Upper lobe of right lung (tissue), 1 donor: ENCODE measurements at places on chromosomes 6 and 20. TPM values are rescaled to one million over a fixed set of nuclear protein-coding genes. Genes with fewer than 3 reads are reported as not detected.

DNA sequence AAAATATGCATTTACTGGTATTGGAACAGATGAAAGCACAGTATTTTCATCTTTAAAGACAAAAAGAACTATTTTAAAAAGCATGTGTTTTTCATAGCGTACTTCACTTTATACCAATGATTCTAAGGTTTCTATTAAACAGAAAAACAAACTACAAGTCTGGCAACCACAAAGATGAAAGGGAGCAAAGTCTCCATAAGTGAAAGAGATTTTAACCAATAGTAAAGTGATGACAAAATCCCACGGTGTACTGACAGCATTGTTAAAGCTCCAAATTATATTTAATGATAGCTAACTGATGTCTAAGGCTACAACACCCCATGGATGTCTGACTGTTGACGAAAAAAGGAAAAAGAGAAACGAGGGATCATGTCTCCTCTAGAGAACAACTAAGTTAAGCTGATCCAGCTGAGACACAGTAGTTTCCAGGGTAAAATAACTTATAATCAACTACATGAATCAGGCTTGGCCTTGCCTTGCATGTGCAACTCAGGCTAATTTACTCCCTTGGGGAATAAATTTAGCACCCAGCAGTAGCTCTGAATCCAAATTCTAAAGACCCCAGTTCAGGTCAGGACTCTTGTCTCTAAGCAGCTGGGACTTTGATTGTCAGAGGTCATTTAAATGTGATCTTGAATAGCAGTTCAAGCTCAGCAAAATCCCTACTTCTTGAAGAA, 56.0 kb upstream of the TAB2 start:
- no peaks in the 10 kb centered on the region for H3K27me3 ChIP-seq
- H3K4me1 ChIP-seq: no peaks in the 10 kb centered on the region
- no peak overlapping the region for H3K27ac ChIP-seq

DNA sequence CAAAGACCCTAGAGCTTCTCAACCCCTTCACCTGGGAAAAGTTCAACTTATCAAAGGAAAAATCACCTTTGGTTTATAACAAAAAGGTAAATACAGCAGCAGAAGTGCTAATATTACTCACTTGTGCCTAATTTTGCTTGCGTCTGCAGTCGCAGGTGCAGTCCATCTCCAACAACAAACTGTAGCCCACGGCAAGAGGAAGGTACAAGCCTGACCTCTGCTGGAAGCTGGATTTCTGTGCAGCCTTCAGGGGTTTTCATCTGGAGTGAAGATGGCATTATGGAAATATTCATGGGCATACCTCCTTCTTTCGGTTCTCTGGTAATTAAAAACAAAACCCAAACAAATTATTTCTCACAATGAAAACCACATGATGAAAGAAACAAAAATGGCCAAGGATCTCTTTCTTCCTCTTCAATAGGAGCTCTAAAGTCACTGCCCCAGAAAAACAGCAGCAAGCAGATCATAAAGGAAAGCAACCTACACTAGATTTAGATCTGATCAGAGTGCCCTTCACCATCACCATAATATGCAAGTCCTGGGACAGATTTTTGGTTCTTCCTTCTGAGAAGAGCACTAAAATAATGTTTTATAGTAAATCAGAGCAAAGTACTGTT, 7.8 kb downstream of the UBE3D start:
- H3K36me3 ChIP-seq: no peaks in the 10 kb centered on the region
- H3K27me3 ChIP-seq: no peaks in the 10 kb centered on the region
- no peak overlapping the region for H3K4me3 ChIP-seq
- no peak overlapping the region for H3K27ac ChIP-seq
- DNase-seq: no peak

- DNase-seq: no peak
- peaks cover 12% of the 10 kb centered on the region for H3K4me1 ChIP-seq
- no peaks in the 10 kb centered on the region for H3K36me3 ChIP-seq
- no peaks in the 10 kb centered on the region for H3K27me3 ChIP-seq
- no peak overlapping the region for H3K27ac ChIP-seq
These were observed 287.0 kb upstream of the STXBP5 start for GRCh38 chr6:146917182-146917581.

- no peaks in the 10 kb centered on the region for H3K4me1 ChIP-seq
- H3K27me3 ChIP-seq: no peaks in the 10 kb centered on the region
- H3K36me3 ChIP-seq: peaks cover 20% of the 10 kb centered on the region
- H3K27ac ChIP-seq: no peak overlapping the region
- no peak overlapping the region for H3K4me3 ChIP-seq
- DNase-seq: no peak
These were observed 84.3 kb downstream of the CTNNBL1 start for GRCh38 chr20:37777988-37778659.

- no peaks in the 10 kb centered on the region for H3K36me3 ChIP-seq
- no peak for DNase-seq
- H3K4me1 ChIP-seq: no peaks in the 10 kb centered on the region
- no peak overlapping the region for H3K4me3 ChIP-seq
These were observed 9.3 kb upstream of the RNGTT start for GRCh38 chr6:88972504-88973423.

GRCh38 chr6:971981-972640, 279.2 kb upstream of the EXOC2 start:
- H3K27ac ChIP-seq: no peak overlapping the region
- DNase-seq: no peak
- H3K36me3 ChIP-seq: no peaks in the 10 kb centered on the region
- no peak overlapping the region for H3K4me3 ChIP-seq
- no peaks in the 10 kb centered on the region for H3K4me1 ChIP-seq

DNA sequence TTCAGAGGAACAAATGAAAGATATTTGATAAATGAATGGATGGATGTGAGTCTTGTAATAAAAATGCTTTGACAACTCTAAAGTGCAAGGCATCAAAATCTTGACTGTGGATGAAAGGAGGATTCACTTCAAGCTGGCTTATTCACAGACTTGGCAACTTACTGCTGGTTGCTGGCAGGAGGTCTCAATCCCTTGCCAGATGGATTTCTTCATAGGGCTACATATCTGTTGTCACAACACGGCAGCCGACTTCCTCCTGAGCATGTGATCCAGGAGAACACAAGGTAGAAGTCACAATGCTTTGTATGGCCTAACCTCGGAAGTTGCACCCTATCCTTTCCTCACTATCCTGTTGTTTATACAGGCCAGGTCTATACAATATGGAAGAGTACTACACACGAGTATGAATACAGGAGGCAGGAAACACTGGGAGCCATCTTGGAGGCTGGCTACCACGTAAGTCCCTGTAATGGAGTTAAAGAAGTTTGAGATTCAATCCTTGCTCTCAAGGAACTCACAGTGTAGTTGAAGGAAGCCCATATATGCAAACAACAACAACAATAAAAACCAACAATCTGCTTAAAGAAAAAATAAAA, 97.9 kb downstream of the ID4 start:
- DNase-seq: no peak
- H3K4me1 ChIP-seq: no peaks in the 10 kb centered on the region
- H3K36me3 ChIP-seq: no peaks in the 10 kb centered on the region
- no peak overlapping the region for H3K27ac ChIP-seq

DNA sequence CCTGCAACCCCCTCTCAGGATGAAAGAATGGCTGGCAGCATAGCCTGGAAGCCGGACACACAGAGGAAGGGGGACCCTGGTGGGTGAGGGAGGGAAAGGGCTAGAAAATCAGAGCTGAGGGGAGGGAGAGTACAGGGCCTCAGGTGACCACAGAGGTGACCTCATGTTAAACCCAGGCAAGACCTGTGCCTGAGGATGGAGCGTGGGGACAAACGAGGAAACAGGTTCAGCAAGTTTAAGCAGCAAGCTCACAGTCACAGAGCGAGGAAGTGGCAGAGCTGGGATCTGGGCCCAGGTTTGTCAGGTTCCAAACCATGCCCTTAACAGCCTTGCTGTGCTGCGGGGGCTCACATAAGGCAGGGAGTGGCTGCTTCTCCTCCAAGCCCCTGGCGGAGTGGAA, 4.0 kb upstream of the BPI start:
- peaks cover 20% of the 10 kb centered on the region for H3K4me1 ChIP-seq
- peaks cover 5% of the 10 kb centered on the region for H3K27me3 ChIP-seq
- H3K4me3 ChIP-seq: no peak overlapping the region
- peak overlapping the region; percentile 69 for H3K27ac ChIP-seq
- no peaks in the 10 kb centered on the region for H3K36me3 ChIP-seq

- H3K4me1 ChIP-seq: peaks cover 33% of the 10 kb centered on the region
- no peaks in the 10 kb centered on the region for H3K36me3 ChIP-seq
- H3K4me3 ChIP-seq: peak overlapping the region; percentile 48
- no peak for DNase-seq
- peaks cover 100% of the 10 kb centered on the region for H3K27me3 ChIP-seq
These were observed 708 bp downstream of the NRN1 start for GRCh38 chr6:6006006-6006427.

DNA sequence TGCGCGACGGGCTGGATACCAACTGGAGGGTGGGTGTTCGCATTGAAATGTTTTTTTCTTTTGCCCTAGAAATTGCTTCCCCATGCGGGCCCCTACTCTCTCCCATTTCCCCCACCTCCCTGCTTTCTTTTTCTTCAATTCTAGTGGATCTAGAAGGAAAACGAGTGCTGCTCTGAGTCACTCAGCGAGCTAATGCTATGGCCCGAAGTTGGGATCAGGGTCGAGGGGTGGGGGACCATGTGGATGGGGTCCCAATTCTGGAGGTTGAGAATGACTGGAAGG, 71.5 kb downstream of the SOX4 start:
- no peak overlapping the region for H3K27ac ChIP-seq
- no peak for DNase-seq
- H3K4me3 ChIP-seq: peak overlapping the region; percentile 56
- H3K4me1 ChIP-seq: peaks cover 28% of the 10 kb centered on the region

DNA sequence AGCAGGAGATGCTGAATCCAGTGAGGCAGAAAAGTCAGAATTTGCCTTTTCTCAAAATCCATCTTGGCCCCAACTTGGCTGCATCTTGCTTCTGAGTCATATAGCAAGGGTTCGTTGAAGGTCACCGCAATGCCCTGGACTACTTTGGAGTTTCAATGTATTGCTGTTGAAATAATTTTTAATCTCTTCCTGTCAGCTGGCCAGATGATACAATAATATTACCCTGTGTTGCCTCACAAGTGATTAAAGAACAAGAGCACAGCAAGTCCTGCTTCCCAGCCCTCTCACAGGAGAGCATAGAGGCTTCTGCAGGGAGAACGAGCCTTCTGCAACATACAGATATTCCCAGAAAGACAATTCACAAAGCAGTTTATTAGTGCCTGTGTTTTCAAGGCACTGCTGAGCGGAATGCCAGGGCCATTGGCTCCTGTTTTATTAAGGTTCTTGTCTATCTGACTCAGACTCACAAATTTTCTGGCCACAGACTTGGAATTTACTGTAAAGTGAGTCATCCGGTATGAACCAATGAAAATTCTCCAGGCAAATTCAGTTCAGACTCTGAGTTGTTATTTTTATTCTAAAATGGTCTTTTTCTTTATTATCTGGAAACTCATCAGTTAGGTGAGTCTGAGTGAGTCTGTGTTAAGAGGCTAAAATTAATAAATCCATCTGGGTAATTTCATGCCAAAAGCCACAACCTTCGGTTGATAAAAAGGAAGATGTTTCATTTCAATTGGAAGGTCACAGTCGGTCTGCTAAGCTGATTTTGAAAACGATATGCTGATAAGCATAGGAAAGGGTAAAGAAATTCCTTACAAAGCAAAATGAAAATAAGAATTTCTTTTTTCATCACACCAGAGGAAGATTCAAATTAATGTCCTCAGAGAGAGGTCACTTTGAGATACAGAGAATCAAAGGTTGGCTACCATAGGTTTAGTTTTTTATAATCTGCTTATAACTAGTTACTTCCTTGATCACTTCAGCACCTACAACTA, 289.4 kb upstream of the STXBP5 start:
- H3K27ac ChIP-seq: peak overlapping the region; percentile 74
- H3K36me3 ChIP-seq: no peaks in the 10 kb centered on the region
- H3K4me1 ChIP-seq: peaks cover 12% of the 10 kb centered on the region

- peak; percentile 76 for DNase-seq
- H3K4me3 ChIP-seq: peak within 1 kb of the TSS; percentile 60
- peak within 1 kb of the TSS; percentile 51 for H3K27ac ChIP-seq
- no peaks in the 10 kb centered on the region for H3K36me3 ChIP-seq
- H3K27me3 ChIP-seq: peaks cover 4% of the 10 kb centered on the region
- H3K4me1 ChIP-seq: peaks cover 17% of the 10 kb centered on the region
These were observed at the start of gene SLC24A3 for GRCh38 chr20:19212469-19212815. TSS of gene SLC24A3 (plus strand) at chr20:19212642.

GRCh38 chr6:167507376-167507945, 182.6 kb downstream of the TTLL2 start:
- DNase-seq: no peak
- H3K27ac ChIP-seq: no peak overlapping the region
- no peak overlapping the region for H3K4me3 ChIP-seq
- H3K4me1 ChIP-seq: no peaks in the 10 kb centered on the region
- no peaks in the 10 kb centered on the region for H3K27me3 ChIP-seq

DNA sequence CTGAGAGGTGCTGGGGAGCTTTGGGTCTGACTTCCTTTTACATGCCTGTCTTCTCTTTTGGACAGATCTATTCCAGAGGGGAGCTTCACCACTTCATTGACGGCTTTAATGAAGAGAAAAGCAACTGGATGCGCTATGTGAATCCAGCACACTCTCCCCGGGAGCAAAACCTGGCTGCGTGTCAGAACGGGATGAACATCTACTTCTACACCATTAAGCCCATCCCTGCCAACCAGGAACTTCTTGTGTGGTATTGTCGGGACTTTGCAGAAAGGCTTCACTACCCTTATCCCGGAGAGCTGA, 13.1 kb downstream of the PRDM1 start:
- peak overlapping the region; percentile 83 for H3K27ac ChIP-seq
- peaks cover 32% of the 10 kb centered on the region for H3K4me1 ChIP-seq
- H3K27me3 ChIP-seq: peaks cover 27% of the 10 kb centered on the region
- H3K4me3 ChIP-seq: peak overlapping the region; percentile 51

GRCh38 chr6:12343440-12344162, 53.4 kb downstream of the EDN1 start:
- no peak overlapping the region for H3K27ac ChIP-seq
- H3K4me1 ChIP-seq: peaks cover 4% of the 10 kb centered on the region
- no peaks in the 10 kb centered on the region for H3K27me3 ChIP-seq
- no peaks in the 10 kb centered on the region for H3K36me3 ChIP-seq
- no peak for DNase-seq

DNA sequence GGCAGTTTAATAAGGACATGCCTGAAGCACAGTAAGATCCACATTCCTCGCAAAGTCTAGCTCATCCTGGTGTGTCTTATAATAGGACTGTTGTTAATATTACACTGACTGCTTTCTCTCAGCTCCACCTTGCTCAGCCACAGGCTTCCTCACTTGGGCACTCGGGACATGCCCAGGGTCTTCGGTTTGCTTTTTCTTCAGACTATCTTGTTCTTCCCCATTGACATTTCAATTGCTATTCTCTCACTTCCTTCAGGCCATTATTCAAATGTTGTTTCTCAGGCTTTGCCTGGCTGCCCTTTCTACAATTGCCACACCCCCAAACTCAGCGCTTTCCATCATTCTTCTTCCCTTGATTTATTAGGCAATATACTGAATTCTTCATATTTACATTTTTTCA, 274.8 kb upstream of the RGS17 start:
- no peak overlapping the region for H3K4me3 ChIP-seq
- H3K36me3 ChIP-seq: no peaks in the 10 kb centered on the region
- no peak for DNase-seq
- no peak overlapping the region for H3K27ac ChIP-seq

Gene ANGPT4
- total RNA-seq: 0.81 TPM

Gene TPBG
- 12.4 TPM for total RNA-seq

Gene BCAS1
- total RNA-seq: 0.81 TPM

Gene ULBP1
- 1.2 TPM for total RNA-seq

Gene ZC3H12D
- 2.1 TPM for total RNA-seq

Gene SRSF6
- total RNA-seq: 145 TPM

Gene SLC22A23
- total RNA-seq: 19.2 TPM

Gene CD24
- 63.6 TPM for total RNA-seq

Gene RIPOR2
- total RNA-seq: 25.6 TPM

Gene EBF4
- 19.5 TPM for total RNA-seq

Gene HTR1E
- total RNA-seq: not detected

Gene CRISP3
- total RNA-seq: not detected
